ENCODE measurements at places on chromosomes 7 and 10.

DNA sequence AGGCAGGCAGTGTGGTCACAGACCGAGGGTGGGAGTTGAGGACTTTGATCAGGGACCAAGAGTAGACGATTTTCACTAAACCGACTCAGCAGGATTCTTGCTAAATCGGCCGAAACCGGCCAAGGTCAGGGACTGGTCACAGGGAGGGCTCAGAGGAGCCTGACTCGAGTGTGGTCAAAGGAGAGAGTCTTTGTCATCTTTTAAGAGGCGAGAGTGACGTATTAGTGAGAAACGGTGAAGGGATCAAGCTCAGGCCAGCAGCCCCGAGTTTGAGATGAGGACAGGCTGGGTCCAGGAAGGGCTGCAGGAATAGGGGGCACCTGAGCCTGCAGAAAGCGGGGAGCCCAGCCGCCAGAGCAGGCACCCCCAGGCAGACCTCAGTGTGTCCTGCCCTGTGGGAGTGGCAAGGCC, 41.6 kb upstream of the FAM20C start:
- DNase-seq, result no peak

DNA sequence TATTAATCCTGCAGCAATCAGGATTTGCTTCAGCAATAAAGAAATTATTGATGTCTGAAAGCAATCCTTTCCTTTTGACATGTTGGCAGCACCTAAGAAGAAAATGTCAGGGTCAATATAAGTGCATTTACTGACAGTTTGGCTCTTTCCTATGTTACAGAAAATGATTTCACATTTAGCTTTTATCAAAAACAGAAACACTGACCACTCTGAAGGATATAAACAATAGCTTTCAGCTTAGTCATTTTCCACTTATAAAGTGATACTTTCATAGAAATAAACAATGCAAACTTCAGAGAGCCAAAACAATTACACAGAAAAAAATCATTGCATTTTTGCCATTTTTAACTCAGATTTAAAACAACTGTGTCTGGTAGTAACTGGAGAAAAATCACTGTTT, 325.6 kb upstream of the KAT6B start:
- DNase-seq, result no peak

DNA sequence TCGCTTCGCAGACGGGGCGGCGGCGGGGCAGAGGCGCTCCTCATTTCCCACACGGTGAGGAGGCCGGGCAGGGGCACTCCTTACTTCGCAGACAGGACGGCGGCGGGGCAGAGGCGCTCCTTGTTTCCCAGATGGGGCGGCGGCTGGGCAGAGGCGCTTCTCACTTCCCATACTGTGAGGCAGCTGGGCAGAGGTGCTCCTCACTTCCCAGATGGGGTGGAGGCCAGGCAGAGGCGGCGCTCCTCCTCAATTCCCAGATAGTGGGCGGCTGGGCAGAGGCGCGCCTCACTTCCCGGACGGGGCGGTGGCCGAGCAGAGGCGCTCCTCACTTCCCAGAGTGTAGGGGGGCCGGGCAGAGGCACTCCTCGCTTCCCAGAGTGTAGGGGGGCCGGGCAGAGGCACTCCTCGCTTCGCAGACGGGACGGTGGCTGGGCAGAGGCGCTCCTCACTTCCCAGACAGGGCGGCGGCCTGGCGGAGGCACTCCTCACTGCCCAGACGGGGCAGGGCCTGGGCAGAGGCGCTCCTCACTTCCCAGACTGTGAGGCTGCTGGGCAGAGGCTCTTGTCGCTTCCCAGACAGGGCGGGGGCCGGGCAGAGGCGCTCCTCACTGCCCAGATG, 43.1 kb downstream of the ZEB1 start:
- no peak for DNase-seq

DNA sequence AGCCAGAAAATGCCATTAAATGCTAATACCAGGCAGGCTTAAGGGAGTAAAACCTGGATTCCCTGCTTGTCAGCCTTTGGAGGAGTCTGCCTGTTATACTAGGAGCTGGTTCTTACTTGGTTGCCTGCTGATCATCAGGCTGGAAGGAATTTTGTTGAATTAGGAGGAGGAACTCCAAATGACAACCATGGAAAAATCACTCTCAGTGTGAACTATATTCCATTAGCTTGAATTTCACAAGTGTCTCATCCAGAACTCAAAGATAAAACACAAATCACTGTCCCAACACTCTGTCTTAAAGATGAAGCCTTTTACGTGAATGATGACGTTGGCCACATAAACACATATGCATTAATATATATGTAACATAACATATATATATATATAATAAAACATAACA, 238.9 kb upstream of the PLXDC2 start:
- no peak for DNase-seq

- no peak for DNase-seq
Observed at GRCh38 chr10:117462424-117462792, 80.1 kb upstream of the EMX2 start.

DNA sequence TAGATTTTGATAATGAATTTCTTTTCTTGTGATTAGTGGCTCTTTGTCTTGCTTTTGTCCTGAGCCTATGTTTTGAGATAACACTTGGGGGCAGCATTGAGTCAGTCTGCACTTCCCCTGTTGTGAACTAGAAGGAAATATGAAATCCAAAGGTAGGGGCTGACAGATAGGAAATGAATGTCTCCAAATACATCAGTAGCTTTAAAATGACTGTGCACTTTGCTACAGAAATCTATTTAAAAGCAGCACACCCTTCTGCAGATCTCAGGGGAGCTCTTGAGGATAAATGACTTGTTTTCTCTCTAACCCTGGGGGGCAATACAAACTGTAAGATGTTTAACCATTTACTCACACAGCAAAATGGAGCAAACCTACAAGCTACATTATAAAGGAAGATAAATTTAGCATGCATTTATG, 176.0 kb upstream of the MYO3A start:
- DNase-seq, result no peak

All from stimulated activated CD4-positive, alpha-beta T cell treated with anti-CD3 and anti-CD28 coated beads, Interleukin-12 subunit alpha, Interleukin-12 subunit beta, amount 100 ng/mL, for 48 hours (primary cell).